Breast epithelium (tissue), 4 donors: ENCODE measurements at places on chromosomes 3 and 15. TPM values are rescaled to one million over a fixed set of nuclear protein-coding genes. Genes with fewer than 3 reads are reported as not detected.

CCR5 gene
- total RNA-seq = 0.98 TPM

DNA sequence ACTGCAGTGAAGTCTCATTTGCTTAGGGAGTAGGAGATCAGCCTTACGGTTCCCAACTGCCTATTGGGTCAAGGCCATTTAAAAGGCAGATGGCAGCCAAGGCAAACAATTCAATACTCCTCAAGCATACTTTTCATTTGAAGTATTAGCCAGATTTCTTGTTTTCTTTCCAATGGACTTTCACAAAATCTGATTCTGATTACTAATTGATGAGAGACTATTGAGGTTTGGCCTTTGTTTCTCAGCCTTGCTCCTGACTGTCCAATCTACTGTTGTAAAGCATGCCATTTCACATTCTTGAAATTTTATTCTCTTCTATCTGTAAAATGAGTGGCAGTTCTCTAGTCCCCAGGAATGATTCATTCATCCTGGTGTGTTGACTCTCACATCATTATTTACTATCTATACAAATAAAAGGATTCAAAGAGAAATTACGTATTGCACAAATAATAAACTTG is 166.2 kb upstream of the TGFBR2 start:
- peak overlapping the region; percentile 23 for H3K27ac ChIP-seq
- no peak for DNase-seq
- H3K27me3 ChIP-seq = no peaks in the 10 kb centered on the region
- H3K4me1 ChIP-seq = no peaks in the 10 kb centered on the region
- no peaks in the 10 kb centered on the region for H3K36me3 ChIP-seq

GRCh38 chr15:73946046-73946721 is 19.9 kb downstream of the LOXL1 start:
- H3K4me3 ChIP-seq = no peak overlapping the region
- H3K27me3 ChIP-seq = no peaks in the 10 kb centered on the region
- no peaks in the 10 kb centered on the region for H3K36me3 ChIP-seq
- DNase-seq = no peak
- no peaks in the 10 kb centered on the region for H3K4me1 ChIP-seq
- H3K27ac ChIP-seq = no peak overlapping the region

DNA sequence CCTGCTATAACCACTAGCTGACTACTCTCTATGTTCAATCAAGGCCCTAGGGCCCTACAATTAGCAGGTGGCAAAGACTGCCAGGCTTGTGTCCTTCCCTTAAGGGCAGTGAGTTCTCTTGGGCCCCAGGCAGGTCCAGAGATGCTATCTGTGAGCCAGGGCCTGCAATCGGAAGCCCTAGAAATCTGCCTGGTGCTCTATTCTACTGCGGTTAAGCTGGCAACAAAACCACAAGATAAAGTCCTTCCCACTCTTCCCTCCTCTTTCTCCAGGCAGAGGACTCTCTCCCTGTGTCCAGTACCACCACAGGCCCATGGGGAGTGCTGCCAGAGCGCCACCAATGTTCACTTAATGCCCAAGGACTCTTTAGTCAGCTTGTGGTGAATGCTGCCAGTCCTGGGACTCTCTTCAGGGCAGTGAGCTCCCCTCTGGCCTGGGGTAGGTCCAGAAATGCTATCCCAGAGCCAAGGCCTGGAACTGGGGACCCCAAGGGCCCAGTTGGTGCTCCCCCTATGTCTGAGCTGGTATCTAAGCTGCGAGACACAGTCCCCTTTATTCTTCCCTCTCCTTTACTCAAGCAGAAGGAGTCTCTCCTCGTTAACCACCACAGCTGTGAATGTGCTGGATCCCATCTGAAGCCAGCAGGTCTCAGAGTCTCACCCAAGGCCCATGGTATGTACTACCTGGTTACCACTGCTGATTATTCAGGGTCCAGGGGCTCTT is 34.7 kb downstream of the XXYLT1 start:
- H3K4me1 ChIP-seq = no peaks in the 10 kb centered on the region
- no peak for DNase-seq

FEZF2 gene
- not detected for total RNA-seq
